ENCODE measurements at places on chromosomes 5 and 9. TPM values are rescaled to one million over a fixed set of nuclear protein-coding genes. Genes with fewer than 3 reads are reported as not detected.

Gene SLC25A48
- not detected for total RNA-seq

Gene PRSS3
- total RNA-seq = not detected

Gene ECPAS
- total RNA-seq = 59.2 TPM

Gene FBXO10
- 28.2 TPM for total RNA-seq

Gene NACC2
- 4.5 TPM for total RNA-seq

Gene PPP2R2B
- 22.5 TPM for total RNA-seq
